Stimulated activated CD8-positive, alpha-beta memory T cell treated with anti-CD3 and anti-CD28 coated beads, Interleukin-12 subunit alpha, Interleukin-12 subunit beta, amount 100 ng/mL, for 4 hours (primary cell): ENCODE measurements at places on chromosomes 12 and 14.

- DNase-seq: no peak
Observed at GRCh38 chr12:91954326-91954725, 191.3 kb downstream of the BTG1 start.

- DNase-seq: no peak
Observed at GRCh38 chr14:58626431-58626831, 11.3 kb upstream of the DACT1 start.

GRCh38 chr14:54435500-54435981 lies 5.6 kb downstream of the CNIH1 start:
- DNase-seq: no peak

DNA sequence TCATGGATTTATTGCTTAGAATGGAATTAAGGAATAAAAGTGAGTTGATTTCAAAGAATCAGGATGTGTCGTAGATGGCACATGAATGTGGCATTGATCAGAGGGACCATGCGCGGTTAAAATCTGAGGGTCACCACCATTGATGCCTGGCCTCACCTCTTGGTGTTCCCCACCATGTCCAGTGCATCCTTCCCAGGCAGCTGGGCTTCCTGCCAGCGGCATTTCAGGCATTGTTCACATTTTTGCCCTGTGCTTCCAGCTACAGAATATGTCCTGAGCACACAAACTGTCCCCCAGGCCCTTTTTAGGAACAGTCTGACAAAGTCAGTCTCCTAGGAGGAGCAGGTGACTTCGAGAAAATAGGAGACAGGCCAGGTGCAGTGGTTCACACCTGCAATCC lies 42.0 kb upstream of the TSPAN9 start:
- DNase-seq: no peak

DNA sequence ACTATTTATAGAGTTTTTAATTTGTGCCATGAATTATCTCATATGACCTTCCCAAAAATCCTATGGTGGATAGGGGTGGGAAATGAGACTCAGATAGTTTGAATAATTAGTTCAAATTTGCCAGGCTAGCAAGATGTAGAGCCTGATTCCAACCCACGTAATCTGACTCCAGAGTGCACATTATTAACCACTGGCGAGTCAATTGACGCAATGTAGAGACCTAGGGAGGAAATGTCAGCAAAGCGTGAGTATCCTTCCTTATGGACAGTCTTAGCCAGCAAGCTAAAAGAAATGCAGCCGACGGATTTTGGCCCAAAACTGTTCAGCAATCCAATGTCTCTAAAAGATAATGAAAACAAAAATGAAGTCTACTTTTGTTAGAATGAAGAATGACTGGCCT lies 193.3 kb upstream of the KRR1 start:
- no peak for DNase-seq

DNA sequence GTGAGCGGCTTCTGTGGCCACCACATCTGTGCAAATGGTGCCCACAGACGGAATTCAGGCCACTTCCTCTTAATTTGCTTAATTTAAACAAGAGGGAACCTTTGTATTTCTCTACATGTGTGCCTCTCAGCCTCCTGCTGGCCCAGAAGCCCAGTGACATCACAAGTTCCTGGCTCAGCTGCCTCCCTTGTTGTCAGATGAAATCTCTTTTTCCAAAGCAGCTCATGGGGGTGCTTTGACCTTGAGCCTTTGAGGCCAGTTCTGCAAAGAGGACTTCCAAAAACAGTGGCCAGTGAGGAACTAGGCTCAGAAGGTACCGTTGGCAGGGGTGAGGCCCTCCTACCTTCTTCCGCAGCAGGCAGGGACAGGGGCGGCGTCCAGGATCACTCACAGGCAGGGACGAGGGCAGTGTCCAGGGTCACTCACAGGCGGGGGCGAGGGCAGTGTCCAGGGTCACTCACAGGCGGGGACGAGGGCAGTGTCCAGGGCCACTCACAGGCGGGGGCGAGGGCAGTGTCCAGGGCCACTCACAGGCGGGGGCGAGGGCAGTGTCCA lies 35.0 kb upstream of the GALNT9 start:
- DNase-seq: no peak

DNA sequence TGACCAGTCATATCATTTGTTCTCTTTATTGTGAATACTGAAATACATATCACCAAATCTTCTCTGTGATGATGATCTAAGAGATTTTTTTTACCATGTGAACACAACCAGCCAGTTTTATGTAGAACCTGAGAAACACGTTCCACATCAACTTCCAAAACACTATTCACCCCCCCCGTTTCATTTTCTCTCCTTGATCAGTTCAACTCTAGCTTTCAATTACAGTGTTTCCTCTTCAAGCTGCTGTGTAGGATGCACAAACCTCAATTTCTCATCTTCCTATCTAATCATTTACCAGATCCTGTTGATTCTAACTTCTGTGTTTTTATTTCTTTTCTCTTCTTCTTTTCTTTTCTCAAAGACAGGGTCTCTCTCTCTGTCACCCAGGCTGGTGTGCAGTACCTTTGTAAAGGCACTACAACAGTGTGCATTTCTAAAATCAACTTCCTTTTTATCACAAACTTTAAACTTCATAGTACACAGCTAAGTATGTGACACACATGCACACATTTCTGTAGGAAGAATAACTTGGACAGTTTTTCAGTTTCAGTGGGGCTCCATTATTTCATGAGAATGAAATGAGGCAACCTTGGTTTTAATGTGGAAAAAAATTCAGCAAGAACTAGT lies 149.9 kb upstream of the FBXO33 start:
- DNase-seq: no peak

- no peak for DNase-seq
Observed at GRCh38 chr14:39367387-39367751, 64.9 kb downstream of the FBXO33 start.
